ENCODE measurements at places on chromosomes 2 and 18.

- DNase-seq, result no peak
Measured at GRCh38 chr2:145356056-145356455, 836.1 kb upstream of the ZEB2 start.

GRCh38 chr2:29449499-29449898 lies 334.3 kb downstream of the CLIP4 start:
- no peak for DNase-seq

- DNase-seq, result no peak
Measured at GRCh38 chr2:55001716-55002115, 48.5 kb downstream of the RTN4 start.

- DNase-seq, result no peak
Measured at GRCh38 chr2:219852626-219853025, 225.2 kb downstream of the SLC4A3 start.

DNA sequence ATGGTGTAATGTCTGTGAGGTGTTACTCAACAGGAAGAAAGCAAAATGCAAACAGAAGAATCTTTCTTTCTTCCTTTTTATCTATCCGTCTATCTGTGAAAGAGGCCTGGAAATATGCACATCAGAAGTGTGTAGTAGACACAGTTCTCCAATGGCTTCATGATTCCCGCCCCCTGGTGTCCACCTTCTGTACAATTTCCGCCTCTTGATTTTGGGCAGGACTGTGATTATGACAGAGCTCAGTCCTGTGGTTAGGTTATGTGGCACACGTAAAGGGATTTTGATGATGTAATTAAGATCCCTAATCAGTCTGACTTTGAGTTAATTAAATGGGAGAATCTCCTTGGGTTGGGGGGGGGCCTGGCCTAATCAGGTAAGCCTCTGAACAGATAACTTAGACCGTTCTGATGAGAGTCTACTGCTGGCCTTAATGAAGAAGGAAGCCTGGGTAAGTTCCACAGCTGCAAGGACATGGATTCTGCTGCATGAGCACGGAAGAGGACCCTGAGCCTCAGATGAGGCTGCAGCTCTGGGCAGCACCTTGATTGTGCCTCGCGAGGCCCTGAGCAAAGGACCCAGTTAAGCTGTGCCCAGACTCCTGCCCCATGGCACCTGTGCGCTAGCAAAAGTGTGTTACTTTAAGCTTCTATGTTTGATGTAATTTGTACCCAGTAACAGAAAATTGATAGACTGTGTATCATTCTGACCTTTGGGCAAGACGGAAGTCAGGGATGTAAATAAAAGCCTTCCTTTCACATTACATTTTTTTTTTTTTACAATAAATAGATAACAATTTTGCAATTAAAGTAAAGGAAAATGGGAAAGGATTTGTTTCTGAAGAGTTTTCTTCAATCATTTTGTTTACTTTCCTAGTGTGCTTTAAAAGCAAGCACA lies 11.3 kb upstream of the KCNF1 start:
- no peak for DNase-seq
